ENCODE measurements at places on chromosomes 12 and 14. TPM values are rescaled to one million over a fixed set of nuclear protein-coding genes. Genes with fewer than 3 reads are reported as not detected.

GRCh38 chr14:105748204-105748578 is 221.8 kb downstream of the TMEM121 start:
- no peak overlapping the region for H3K27ac ChIP-seq
- H3K36me3 ChIP-seq, result no peaks in the 10 kb centered on the region
- no peaks in the 10 kb centered on the region for H3K4me1 ChIP-seq
- H3K27me3 ChIP-seq, result no peaks in the 10 kb centered on the region
- no peak overlapping the region for H3K4me3 ChIP-seq

DNA sequence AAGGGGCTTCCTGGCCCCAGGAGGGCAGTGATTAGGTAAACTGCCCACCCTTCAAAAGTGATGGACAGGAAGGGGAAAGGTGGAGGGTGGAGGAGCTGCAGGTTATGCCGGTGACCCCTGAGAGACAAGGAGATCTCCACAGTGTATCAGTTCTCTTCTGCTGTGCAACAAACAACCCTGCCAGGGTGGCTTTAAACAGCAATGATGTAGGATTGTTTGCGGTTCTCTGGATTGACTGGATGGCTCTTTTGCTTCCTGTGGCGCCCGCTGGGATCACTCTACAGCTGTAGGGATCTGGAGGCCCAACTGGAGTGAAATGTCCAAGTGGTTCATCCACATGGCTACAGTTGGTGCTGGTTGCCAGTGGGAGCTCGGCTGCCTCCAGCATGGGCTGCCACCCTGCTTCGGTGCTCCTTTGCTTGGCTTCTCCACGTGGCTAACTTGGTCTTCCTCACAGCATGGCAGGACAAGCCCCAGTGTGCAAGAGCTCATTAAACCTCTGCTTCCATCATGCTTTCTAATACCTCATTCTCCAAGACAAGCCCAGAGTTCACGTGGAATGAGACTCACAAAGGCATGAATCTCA is 8.6 kb upstream of the ANKRD9 start:
- no peaks in the 10 kb centered on the region for H3K4me1 ChIP-seq
- no peaks in the 10 kb centered on the region for H3K36me3 ChIP-seq
- H3K27ac ChIP-seq, result no peak overlapping the region
- no peak overlapping the region for H3K4me3 ChIP-seq
- H3K27me3 ChIP-seq, result no peaks in the 10 kb centered on the region
- no peak for DNase-seq

DNA sequence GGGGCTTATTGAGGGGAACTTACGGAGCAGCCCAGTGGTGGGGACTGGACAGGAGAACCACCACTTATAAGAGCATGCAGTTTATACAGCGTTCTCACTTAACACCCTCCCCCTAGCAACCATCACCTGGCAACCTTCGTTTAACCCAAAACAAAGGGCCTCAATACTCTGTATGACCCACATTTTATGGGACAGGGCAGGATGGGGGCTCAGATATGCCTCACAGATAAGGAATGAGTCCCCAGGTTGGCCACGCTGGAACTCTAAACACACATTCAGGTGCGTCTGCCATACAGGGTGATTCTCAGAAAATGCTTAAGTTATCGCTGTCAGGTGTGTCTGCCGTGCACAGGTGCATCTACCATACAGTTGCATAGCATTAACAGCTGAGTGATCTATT is 99.2 kb downstream of the GCH1 start:
- no peaks in the 10 kb centered on the region for H3K4me1 ChIP-seq
- no peak for DNase-seq
- H3K27ac ChIP-seq, result no peak overlapping the region
- H3K4me3 ChIP-seq, result no peak overlapping the region
- no peaks in the 10 kb centered on the region for H3K36me3 ChIP-seq
- H3K27me3 ChIP-seq, result no peaks in the 10 kb centered on the region

DNA sequence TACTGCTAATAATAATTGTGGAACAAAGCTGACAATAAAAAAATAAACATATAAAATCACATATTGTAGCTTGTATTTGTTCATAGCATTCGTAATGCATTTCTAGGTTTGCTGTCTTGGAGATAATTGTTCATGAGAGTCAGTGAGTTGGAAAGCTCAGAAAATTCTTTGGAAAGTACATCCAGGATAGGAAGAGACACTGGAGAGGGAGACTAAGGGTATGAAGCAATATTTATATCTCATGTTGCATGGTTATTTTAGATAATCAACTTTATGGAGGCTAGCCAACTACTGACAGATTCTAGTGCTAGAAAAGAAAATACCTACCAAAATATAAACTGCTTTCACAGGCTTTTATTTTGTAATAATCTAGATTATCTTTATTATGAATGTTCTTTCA is 1095.2 kb downstream of the FSCB start:
- DNase-seq, result no peak
- no peaks in the 10 kb centered on the region for H3K36me3 ChIP-seq
- no peak overlapping the region for H3K4me3 ChIP-seq
- H3K27me3 ChIP-seq, result no peaks in the 10 kb centered on the region
- H3K27ac ChIP-seq, result no peak overlapping the region
- H3K4me1 ChIP-seq, result no peaks in the 10 kb centered on the region

- H3K36me3 ChIP-seq, result no peaks in the 10 kb centered on the region
- no peak for DNase-seq
- H3K27me3 ChIP-seq, result no peaks in the 10 kb centered on the region
- H3K4me3 ChIP-seq, result no peak overlapping the region
- H3K4me1 ChIP-seq, result no peaks in the 10 kb centered on the region
Observed at GRCh38 chr12:43316520-43316919, 235.5 kb downstream of the ADAMTS20 start.

DNA sequence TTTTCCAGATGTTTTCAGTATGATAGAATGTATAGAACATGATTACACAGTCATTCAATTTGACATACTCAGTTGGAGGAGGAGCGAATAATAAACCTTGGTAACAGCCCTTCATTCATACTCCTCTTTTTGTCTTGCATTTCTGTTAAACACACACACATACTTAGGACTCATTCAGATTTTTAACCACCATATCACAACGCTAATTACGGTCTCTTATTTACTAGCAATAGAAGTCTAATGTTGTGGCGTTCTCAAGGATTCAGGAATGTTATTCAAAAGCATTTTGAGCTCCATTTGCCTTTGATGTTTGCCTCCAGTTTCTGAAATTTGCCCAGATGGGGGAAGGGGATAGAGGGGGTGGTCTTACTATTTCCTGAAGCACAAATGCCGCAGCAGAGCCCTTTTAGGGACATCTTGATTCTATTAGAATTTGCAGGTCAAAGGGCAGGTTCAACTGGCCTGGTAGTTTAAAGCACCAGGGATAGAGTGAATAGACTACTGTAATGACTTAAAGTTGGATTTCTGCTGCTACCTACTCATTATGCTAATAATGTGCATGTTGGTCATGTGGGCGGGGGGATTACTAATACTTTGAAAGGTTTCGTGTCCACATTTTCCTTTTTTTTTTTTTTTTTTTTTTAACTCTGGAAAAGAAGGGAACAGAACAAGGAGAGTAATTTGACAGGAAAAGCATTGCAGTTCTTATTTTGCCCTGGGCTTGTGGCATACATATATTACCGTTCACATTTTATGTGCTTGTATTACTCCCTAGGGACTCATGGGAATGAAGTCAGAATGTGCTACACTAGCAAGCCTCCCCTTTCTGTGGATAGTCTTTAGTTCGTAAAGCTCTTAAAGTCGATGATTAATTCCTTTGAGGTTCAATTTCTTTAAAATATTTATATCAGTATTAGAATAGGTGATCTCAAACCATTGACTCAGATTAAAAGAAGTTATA is 226.8 kb downstream of the FBXL14 start:
- no peaks in the 10 kb centered on the region for H3K4me1 ChIP-seq
- peaks cover 10% of the 10 kb centered on the region for H3K36me3 ChIP-seq
- H3K4me3 ChIP-seq, result no peak overlapping the region
- H3K27me3 ChIP-seq, result no peaks in the 10 kb centered on the region
- no peak for DNase-seq

DNA sequence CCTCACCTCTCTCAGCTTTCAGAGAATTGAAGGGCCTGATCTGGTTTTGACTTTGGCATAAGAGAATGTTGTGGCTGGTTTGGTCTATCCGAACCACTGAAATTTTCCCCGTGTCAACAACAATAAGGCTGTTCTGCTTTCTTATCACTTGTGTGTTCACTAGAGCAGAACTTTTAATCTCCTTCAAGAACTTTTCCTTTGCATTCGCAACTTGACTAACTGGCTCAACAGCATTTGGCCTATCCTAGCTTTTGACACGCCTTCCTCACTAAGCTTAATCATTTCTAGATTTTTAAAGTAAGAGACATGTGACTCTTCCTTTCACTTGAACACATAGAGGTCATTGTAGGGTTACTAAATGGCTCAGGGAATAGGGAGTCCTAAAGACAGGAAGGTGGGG is 25.9 kb upstream of the EDDM3A start:
- no peak for DNase-seq
- H3K36me3 ChIP-seq, result no peaks in the 10 kb centered on the region
- no peak overlapping the region for H3K27ac ChIP-seq
- no peaks in the 10 kb centered on the region for H3K4me1 ChIP-seq

DNA sequence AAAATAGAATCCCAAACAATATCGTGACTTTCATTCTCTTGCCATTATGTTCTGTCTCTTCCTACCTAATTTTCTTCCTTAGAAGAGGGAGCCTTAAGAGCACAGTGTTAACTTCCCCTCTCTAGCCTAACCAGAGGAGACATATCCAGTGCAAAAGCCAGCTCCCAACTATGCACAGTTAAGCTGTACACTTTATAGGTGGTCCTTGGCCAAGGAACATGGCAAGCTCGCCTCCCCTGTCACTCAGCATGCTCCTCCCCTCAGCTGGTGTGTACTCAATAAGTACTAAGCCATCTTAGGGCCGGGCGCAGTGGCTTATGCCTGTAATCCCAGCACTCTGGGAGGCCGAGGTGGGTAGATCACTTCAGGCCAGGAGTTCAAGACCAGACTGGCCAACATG is 255.1 kb upstream of the TMPO start:
- H3K27me3 ChIP-seq, result no peaks in the 10 kb centered on the region
- H3K4me1 ChIP-seq, result no peaks in the 10 kb centered on the region
- H3K4me3 ChIP-seq, result no peak overlapping the region
- peak overlapping the region; percentile 26 for H3K27ac ChIP-seq
- DNase-seq, result no peak

DNA sequence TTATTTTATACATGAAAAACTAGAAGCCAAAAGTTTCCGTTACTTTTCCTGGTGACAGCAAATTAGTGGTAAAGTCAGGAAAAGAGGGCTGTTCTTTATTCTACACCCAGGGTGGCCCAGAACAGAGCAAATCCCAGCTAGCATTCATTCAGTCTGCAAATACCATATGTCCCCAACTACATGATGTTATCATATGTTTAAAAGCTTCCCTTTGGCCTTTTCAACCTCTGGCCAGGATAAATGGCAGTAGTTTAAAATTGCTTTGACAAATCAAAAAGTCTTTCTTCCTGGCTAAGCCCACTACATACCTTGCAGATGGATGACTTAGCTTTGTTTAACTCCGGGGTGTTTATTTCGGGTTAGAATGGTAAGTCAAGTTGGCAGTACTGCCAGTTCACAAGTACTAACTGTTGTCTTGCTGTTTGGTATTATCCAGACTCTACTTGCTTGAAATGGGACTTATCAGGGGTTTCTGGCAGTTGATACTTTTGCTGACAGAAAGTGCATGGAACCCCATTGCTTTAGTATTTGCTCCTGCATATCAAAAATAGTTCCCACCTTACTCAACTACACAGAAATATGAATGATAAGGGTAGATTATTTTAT is 69.7 kb downstream of the PKP2 start:
- H3K4me3 ChIP-seq, result no peak overlapping the region
- no peaks in the 10 kb centered on the region for H3K27me3 ChIP-seq
- DNase-seq, result no peak
- no peaks in the 10 kb centered on the region for H3K4me1 ChIP-seq
- H3K36me3 ChIP-seq, result peaks cover 29% of the 10 kb centered on the region

DNA sequence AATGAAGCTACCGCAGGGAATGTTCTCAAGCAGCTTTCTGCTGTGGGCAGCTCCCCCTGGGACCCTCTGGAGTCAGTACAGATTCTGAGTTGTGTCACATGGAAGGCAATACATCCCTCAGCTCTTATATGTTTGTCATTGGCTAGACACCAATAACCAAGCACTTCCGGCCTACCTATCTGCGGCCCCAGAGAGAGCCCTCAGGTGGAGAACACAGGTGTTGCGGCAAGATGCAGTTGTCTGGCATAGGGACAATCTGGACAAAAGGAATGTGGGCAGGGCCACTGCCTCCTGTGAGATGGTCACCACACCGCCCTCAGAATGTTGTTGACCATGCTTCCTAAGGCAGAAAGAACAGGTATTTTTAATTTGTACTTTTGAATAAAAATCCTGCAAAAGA is 118.7 kb downstream of the BRMS1L start:
- no peak for DNase-seq
- no peaks in the 10 kb centered on the region for H3K36me3 ChIP-seq
- no peaks in the 10 kb centered on the region for H3K4me1 ChIP-seq
- no peak overlapping the region for H3K27ac ChIP-seq
- H3K4me3 ChIP-seq, result no peak overlapping the region
- no peaks in the 10 kb centered on the region for H3K27me3 ChIP-seq

DNA sequence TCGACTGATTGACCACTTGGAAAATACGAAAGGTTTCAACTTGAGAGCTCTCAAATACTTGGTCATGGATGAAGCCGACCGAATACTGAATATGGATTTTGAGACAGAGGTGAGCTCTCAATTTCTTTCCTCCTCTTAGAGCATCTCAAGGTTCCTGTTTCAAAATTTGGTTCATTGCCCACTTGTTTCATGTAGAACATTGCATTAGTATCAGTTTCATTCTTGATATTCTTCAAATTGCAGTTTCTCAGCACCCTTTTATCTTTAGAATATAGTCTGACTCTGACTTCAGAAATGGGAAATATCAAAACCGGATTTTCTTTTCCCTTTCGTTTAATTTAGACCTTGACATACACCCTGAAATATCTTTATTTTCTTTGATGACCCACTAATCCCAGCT is 8.8 kb downstream of the DDX47 start:
- no peaks in the 10 kb centered on the region for H3K27me3 ChIP-seq
- peaks cover 76% of the 10 kb centered on the region for H3K36me3 ChIP-seq
- H3K27ac ChIP-seq, result no peak overlapping the region
- H3K4me3 ChIP-seq, result no peak overlapping the region
- peaks cover 5% of the 10 kb centered on the region for H3K4me1 ChIP-seq

- no peak overlapping the region for H3K4me3 ChIP-seq
- no peaks in the 10 kb centered on the region for H3K27me3 ChIP-seq
- H3K4me1 ChIP-seq, result no peaks in the 10 kb centered on the region
- H3K27ac ChIP-seq, result no peak overlapping the region
Observed at GRCh38 chr12:22577667-22578066, 33.3 kb upstream of the C2CD5 start.

- DNase-seq, result no peak
- no peak overlapping the region for H3K4me3 ChIP-seq
- H3K4me1 ChIP-seq, result no peaks in the 10 kb centered on the region
- no peaks in the 10 kb centered on the region for H3K27me3 ChIP-seq
Observed at GRCh38 chr12:21324551-21324950, 10.2 kb downstream of the SLCO1A2 start.

The EIF2S3B gene
- not detected for total RNA-seq

The BDKRB2 gene
- 13.7 TPM for total RNA-seq

The MMP19 gene
- 3.1 TPM for total RNA-seq

The SOAT2 gene
- 0.78 TPM for total RNA-seq

The TRHDE gene
- 0.98 TPM for total RNA-seq

The NKX2-1 gene
- not detected for total RNA-seq

The CLECL1 gene
- total RNA-seq, result not detected

Measured in tibial nerve (tissue), 4 donors.